Activated T-helper 17 cell treated with anti-CD3 and anti-CD28 coated beads, Interleukin-2, amount 50 U/mL, for 72 hours (primary cell): ENCODE measurements at places on chromosomes 13 and 19.

DNA sequence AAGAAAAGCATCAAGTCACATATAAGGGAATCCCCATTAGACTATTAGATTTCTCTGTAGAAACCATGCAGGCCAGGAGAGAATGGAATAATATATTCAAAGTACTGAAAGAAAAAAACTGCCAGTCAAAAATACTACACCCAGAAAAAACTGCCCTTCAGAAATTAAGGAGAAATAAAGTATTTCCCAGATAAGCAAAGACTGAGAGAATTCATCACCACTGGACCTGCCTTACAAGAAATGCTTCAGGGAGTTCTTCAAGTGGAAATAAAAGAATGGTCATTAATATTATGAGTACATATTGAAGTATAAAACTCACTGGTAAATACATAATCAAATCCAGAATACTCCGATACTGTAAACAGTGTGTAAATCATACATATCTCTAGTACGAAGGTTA, 35.9 kb downstream of the VWA8 start:
- no peak for ATAC-seq

- peak; percentile 63 for ATAC-seq
Observed at GRCh38 chr19:1618157-1619093, 13.2 kb upstream of the UQCR11 start.

DNA sequence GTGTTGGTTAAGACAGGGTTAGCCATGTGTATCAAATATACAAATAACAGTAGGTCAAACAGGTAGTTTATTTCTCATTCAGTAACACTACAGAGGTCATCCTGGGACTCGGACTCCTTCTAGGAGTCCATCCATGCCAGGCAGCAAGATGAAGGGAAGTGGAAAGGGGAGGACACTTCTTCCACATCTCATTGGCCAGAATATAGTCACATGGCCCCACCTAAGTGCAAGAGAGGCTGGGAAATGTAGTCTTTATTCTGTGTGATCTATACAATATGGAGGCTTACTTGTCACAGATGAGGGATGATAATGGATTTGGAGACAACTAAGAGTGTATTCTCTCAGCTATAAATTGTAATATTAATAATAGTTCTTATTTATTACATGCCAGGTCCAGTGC, 31.1 kb downstream of the RDH8 start:
- peak; percentile 56 for ATAC-seq

DNA sequence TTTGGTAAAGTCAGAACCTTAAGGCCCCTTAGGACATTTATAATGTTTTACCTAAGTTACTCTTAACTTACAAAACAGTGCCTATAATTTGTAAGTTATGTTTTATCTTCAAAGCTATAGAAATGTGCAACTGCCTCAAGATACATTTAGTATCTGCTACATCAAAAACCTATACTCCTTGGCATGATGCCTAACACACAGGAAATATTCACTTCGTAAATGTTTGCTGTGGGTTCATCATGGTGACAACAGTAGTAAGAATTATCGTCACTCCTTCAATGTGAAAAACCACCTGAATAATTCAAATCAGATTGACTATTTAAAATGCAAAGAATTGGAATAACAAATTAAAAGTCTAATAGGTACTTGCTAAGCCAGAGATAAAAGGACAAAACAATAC, 184.1 kb downstream of the DIAPH3 start:
- ATAC-seq, result no peak

- ATAC-seq, result no peak
Observed at GRCh38 chr13:73664851-73665250, 469.4 kb downstream of the KLF12 start.

DNA sequence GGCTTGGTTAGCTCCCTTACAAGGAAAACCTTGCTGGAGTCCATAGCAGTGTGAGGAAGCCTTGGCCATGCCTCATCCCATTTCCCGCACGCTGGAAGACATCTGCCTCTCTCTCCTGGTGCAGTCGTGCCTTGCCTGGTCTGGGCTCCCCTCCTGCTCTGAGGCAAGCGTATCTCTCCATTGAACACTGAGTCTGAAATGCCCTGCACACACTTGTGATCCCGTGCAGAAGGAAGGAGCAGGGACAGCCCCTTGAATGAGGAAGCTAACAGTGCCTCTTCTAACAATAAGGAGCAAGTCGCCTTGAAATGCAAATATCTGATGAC, 407 bp upstream of the ZNF440 start:
- ATAC-seq, result peak; percentile 23

GRCh38 chr13:44296856-44297255, 76.8 kb upstream of the SERP2 start:
- ATAC-seq, result no peak

DNA sequence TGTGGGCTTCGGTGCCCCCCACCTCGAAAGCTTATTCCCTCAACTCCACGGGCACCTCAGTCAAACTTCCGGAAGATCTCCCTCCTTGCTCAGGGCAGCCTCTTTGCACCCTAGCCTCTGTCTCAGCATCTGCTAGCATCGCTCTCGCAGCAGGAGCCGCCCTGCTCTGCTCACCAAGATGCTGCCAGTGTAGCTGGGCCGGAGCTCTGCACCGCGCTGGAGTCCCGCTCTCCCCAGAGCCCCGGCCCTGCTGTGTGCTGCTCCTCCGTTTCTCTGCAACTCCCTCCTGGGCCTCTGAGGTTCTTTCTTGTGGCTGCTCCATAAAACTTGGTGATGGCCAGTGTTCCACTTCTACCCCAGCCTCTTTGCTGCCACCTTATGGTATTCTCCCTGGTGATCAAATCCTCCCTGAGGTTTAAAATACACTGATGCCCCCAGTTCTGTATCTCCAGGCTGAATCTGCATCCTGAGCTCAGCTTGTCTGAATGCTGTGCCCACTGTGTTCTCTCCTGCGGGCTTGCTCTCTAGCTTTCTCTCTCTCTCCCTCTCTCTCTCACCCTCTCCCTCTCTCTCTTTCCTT, 198.0 kb downstream of the UQCRFS1 start:
- no peak for ATAC-seq

GRCh38 chr19:38932425-38933179, 1.9 kb downstream of the MRPS12 start:
- ATAC-seq, result no peak

DNA sequence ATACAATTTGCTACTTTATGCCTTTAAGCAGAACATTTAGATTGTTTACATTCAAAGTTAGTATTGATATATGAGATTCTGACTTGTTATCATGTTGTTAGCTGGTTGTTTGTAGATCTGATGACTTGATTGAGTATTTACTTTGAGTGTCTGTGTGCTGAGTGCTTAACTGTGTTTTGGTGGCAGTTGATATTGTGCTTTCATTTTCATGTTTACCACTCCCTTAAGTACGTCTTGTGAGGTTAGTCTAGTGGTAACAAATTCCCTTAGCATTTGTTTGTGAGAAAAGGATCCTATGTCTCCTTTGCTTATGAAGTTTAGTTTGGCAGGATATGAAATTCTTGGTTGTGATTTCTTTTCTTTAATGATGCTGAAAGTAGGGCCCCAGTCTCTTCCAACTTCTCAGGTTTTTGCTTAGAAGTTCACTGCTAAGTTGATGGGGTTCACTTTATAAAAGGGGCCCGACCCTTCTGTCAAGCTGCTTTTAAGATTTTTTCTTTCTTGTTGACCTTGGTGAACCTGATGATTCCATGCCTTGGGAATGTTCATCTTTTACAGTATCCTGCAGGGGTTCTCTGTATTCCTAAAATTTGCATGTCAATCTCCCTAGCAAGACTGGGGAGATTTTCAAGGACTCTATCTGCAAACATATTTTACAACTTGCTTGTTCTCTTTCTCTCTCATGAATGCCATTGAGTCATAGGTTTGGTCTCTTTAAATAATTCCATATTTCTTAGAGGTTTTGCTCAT, 1095.4 kb upstream of the PCDH20 start:
- no peak for ATAC-seq

GRCh38 chr13:74061926-74062595, 72.1 kb downstream of the KLF12 start:
- ATAC-seq, result peak; percentile 54

DNA sequence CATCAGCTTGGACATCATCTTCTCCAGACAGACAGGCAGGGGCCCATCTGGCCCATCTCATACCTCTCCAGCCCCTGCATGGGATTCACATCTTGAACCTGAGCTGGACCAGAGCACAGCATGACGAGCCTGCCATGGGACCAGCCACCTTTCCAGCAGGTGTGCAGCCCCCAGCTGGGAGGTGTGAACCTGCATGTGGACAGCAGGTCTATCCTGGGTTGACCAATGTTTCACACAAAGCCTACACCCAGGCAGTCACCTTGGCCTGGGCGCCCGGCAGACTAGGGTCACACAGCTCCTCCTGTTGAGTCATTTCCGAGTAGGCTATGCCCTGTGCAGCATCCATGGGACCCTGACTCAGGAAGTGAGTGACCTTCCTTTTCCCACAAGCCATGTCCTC, 41.4 kb downstream of the MAU2 start:
- ATAC-seq, result no peak

- peak; percentile 2 for ATAC-seq
Observed at GRCh38 chr19:489418-490196, 6.7 kb upstream of the MADCAM1 start.

DNA sequence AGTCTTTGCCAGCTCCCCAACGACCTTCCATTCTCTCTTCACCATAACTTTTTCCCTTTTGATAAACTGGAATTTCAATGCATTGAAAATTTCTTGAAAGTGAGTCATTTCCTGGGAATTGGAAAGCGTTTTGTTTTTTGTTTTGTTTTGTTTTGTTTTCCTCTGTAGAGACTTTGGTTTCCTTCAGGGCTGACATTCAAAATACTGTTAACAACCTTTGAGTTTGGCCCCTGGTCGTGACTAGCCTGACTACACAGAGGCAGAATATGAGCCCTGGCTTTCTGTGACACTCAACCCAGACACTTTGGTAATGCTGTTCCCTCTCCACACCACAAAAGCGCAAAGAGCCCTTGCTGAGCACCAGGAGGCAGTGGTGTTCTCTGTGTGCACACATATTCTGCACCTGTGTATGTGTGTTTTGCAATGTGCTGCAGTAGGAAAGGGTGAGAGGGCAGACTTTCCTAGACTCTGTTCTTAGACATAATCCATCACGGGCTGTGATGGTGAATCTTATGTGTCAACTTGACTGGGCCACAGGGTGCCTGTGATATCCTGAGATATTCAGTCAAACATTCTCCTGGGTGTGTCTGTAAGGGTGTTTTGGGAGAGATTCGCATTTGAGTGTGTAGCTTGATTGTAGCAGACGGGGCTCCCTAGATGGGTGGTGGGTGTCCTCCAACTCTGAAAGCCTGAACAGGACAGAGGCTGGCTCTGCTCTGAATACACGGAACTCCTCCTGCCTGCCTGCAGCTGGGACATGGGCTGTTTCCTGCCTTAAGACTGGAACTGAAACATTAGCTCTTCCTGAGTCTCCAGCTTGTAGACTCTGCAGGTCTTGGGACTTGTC, 29.5 kb upstream of the ANKRD10 start:
- ATAC-seq, result peak; percentile 78

DNA sequence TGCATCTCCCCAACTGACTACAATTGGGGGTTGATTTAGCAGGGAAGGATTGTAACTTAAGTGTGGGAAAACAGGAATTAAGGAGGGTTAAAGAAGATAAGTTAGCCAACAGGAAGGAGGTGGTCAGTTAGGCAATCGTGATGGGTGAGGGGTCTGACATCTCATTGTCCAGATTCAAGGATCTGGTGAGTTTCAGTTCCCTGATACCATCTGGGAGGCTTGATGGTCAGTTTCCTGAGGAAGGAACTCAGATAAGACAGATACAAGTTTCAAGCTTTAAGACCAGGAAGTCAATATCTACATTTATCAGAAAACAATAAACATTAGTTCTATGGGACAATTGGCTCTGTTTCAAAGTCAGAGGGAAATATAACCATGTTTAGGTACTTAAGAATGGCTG, 601.8 kb downstream of the SLITRK6 start:
- no peak for ATAC-seq

DNA sequence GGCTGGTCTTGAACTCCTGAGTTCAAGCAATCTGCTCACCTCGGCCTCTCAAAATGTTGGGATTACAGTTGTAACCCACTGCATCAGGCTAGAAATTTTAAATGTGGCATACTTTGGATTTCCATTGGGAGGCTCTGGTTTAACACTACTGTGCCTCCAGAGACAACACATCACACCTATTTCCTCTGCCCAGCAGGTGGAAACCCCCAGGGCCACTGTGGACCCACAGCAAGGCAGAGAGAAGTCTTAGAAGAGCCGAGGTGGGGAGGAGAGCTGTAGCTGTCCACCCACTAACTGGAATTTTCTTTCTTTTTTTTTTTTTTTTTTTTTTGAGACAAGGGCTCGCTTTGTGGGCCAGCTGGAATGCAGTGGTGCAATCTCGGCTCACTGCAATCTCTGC, 39.4 kb downstream of the IER2 start:
- no peak for ATAC-seq

- ATAC-seq, result no peak
Observed at GRCh38 chr13:63843766-63844699, 2428.4 kb upstream of the PCDH20 start.

- no peak for ATAC-seq
Observed at GRCh38 chr13:31101472-31102170, 60.1 kb downstream of the HSPH1 start.

GRCh38 chr13:49253310-49253709, 5.6 kb downstream of the CDADC1 start:
- ATAC-seq, result peak; percentile 28

- no peak for ATAC-seq
Observed at GRCh38 chr13:27573265-27573664, 47.1 kb downstream of the LNX2 start.

- no peak for ATAC-seq
Observed at GRCh38 chr13:104837756-104838155, 1697.7 kb downstream of the EFNB2 start.

DNA sequence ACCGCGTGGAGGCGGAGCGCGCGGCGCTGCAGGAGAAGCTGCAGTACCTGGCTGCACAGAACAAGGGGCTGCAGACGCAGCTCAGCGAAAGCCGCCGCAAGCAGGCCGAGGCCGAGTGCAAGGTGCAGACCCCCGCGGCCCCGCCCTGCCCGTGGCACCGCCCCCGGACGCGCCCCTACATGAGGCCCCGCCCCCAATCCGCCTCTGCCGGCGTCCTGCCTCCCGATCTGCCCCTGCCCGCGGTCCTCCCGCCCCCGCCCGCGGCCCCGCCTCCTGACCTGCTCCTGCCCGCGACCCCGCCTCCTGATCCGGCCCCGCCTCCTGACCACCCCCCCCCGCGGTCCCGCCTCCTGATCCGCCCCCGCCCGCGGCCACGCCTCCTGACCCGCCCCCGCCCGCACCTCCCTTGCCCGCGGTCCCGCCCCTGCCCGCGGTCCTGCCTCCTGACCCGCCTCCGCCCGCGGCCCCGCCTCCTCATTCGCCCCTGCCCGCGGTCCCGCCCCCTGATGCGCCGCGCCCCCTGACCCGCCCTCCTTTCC, 11.7 kb downstream of the PRR36 start:
- ATAC-seq, result peak; percentile 45

DNA sequence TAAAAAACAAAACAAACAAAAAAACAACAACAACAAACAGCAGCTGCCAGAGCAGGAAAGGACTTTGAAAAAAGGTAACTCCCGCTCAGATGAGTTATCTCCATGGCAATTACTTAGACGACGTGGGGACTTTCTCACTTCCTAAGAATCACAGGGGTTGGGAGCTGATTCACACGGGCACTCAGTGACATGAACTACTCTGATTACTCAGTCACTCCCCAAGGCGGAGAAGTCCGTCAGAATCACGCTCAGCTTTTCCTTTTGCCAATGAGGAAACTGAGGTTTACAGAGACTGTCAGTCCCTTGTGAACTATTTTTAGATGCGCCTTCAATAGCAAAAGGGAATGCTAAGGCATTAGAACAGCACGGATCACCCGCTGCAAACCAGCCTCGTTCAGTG, 32.3 kb upstream of the MATK start:
- peak; percentile 90 for ATAC-seq
